ENCODE measurements at places on chromosomes 16 and 17.

DNA sequence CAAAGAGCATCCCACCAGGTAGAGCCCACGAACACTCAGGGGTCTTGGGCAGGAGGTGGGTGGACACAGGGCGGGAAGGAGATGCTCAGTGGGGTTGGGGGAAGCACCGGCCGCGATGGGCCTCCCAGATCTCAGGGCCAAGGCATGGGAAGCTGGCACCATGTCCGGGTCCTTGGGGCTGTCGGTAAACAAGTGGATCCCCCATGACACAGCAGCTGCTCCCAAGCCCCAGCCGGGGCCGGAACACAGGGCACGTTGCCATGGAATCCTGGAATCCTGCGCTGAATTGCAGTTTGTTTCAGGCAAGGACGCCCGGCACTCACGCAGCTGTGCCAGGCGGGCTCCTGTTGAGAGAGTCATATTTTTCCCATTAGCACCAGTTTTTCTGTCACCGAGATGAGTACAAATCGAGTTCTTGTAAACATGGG is 23.0 kb upstream of the CHMP6 start:
- DNase-seq = no peak

GRCh38 chr17:42060231-42060630 is 9.8 kb upstream of the C17orf113 start:
- no peak for DNase-seq

GRCh38 chr16:82072313-82072712 is 37.3 kb downstream of the HSD17B2 start:
- no peak for DNase-seq

GRCh38 chr16:65878347-65878746 is 488.1 kb upstream of the CDH5 start:
- DNase-seq = no peak

GRCh38 chr16:50036426-50036825 is 11.4 kb downstream of the CNEP1R1 start:
- no peak for DNase-seq

GRCh38 chr16:87161822-87162676 is 155.1 kb downstream of the C16orf95 start:
- DNase-seq = no peak

DNA sequence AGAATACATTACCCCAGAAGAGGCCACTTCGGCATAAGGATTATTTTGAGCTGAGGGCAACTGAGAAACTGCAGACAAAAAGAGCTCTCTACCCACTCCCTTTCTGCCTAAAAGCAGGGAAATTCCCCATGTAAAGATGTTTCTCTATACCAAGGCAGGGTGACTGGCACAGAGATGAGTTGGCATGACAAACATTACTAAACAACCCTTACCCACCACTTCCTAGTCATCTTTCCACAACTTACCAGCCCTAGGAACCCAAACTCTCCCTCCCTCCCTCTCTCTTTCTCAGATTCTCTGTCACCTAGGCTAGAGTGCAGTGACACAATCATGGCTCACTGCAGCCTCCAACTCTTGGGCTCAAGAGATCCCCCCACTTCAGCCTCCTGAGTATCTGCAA is 68.6 kb downstream of the EMP2 start:
- DNase-seq = no peak

DNA sequence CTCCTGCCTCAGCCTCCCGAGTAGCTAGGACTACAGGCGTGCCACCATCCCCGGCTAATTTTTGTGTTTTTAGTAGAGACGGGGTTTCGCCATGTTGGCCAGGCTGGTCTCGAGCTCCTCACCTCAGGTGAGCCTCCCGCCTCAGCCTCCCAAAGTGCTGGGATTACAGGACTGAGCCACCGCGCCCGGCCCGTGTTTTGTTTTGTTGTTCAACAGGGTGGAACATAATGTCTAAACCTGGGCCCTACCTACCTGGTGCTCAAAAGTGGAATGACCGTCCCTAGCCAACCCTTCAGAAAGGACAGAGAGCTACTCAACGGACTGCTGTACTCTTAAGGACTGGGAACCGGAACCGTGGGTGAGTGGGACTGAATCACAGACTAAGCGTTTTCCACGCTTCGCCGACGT is 772 bp upstream of the KIF22 start:
- DNase-seq = no peak
